ENCODE measurements at places on chromosomes 2 and 18.

GRCh38 chr2:209958016-209958415 is 44.4 kb upstream of the RPE start:
- DNase-seq, result no peak

DNA sequence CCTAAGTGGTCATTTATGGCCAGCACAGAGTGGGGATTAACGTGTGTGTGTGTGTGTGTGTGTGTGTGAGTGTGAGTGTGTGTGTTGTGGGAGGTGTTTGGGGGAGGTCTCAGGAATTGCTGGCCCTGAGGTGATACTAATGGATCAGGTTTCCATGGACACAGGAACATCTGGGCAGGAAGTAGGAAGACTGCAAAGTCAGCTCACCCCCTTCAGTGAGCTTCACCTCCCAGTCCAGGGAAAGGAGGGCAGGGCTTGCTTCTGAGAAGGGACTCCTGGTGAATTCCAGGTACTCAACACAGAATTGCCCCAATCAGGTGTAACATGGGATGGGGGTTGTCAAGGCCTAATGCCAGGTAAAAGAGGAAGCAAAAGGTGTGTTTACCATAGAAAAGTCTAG is 30.3 kb upstream of the IL1R1 start:
- no peak for DNase-seq

DNA sequence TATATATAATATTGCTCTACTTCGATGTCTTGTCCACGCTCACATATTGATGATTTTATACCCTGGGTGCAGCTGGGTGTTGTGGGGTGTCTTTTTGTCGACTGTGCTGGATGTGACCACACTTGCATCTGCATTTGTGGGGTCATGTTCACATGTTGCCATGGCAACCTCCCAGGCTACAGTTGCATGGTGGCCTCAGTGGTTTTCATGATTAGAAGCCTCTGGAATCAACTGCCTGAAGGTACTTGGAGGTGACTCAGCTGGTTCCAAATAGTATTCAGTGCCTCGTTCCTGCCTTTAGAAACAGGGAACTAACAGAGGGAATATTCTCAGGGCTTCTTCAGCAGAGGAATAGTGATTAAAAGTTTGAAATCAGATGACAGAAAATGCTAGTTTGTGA is 166.3 kb upstream of the NYAP2 start:
- no peak for DNase-seq

DNA sequence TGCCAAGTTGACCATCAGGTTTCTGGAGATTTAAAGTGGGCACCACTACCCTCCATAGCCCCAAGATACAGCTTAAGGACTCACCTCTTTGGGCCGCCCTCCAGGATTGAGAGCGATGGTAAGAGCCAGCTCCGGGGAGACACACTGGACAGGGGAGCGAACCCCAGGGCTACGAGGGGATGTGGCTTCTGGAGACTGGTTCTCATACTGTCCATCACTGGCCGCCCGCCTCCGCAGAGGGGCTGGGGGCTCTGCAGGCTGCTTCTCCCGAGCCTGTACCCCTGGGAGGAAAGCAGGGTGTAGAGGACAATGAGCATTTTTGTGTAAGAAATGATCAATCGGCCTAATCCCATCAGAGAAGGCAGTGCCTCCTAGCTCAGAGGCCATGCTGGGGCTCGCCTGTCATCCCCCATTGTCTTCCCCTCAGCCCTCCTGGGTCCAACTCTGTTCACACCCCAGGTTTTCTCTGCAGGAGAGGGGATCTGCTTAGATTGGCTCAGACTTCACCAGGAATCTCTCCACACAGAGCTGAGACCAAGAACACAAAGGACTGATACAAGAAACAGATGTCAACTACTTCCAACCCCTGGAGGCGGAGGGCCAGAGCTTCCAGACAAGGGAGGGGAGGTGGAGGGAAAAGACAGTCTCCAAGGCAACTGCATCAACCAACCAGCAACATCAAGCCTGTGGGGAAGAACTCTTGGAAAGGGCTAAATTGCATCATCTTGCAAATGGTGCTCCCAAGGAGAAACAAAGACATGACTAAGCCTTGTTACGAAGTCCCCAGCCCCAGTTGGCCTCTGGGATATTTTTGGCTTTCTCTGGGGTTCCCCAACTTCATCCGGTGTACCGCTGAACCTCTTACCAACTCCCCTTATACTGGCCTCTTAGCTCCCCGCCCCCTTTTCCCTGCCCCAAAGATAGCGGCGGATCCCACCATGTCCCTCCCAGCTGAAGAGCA is 166.6 kb downstream of the TNS1 start:
- DNase-seq, result no peak

DNA sequence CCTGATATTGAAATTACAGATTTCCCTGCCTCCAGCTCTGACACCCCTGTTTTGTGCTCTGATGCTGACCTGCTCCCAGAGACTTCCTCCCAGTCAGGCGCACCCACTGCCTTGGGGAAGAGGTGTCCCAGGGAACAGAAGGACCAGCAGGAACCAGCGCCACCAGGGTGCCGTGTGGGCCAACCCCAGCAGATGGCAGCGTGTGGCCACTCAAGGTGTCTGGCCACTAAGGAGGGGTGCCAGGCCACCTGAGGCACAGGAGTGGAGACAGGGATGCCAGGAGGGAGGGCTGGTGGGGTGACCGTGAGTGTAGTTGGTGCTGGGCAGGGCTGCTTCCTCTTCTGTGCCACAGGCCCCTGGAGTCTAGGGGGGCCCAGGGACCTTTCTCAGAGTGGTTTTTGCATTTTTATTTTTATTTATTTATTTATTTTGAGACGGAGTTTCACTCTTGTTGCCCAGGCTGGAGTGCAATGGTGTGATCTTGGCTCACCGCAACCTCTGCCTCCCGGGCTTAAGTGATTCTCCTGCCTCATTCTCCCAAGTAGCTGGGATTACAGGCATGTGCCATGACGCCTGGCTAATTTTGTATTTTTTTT is 56.0 kb downstream of the TEX44 start:
- peak; percentile 77 for DNase-seq

DNA sequence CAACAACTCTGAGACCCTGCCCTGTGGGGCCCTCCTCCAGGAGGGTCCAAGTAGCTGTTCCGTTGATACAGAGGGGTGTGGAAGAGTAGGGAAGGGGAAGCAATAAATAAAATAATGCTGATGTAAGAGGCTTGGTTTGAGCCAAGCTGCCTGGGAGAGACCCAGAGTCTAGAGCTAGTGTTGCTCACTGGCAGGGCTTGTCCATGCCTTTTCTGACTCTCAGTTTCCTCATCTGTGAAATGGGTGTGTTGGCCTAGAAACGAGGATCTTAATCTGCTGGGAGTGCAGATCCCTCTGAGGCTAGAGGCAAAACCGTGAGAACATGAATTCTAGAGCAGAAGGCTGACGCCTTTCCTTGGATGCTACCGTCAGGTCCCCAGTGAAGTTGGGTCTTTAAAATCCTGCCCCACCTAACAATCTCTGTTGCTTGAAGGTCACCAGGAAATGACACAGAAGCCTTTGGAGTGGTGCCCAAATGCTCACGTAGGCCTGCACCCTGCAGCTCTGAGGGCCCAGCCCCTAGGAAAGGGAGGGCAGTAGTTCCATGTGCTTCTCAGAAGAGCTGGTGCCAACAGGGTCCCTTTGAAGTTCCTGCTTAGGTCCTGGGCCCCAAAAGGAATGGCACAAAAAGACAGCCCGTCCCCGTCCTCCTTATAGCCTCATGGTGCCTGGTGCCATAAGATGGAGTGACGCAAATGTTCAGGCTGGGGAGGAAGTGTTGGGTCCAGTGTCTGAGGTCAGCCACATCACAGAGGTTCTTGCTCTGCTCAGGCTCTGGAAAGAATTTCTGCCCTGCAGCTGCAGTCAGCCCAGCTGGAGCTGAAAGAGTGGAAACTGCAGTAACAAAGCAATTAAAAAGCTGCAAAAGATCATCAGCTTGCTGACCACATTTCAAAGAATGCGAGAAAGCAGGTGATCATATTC is 73.2 kb upstream of the SMAD2 start:
- no peak for DNase-seq

- DNase-seq, result no peak
These were observed 36.3 kb downstream of the FBXO11 start for GRCh38 chr2:47869859-47870595.

- DNase-seq, result no peak
These were observed 503.9 kb downstream of the PID1 start for GRCh38 chr2:228767196-228767595.

- DNase-seq, result no peak
These were observed at the start of gene FLACC1 for GRCh38 chr2:201357221-201357620. FLACC1 (minus strand) TSS chr2:201357345; CDS start chr2:201351404, 5,941 bp downstream.

DNA sequence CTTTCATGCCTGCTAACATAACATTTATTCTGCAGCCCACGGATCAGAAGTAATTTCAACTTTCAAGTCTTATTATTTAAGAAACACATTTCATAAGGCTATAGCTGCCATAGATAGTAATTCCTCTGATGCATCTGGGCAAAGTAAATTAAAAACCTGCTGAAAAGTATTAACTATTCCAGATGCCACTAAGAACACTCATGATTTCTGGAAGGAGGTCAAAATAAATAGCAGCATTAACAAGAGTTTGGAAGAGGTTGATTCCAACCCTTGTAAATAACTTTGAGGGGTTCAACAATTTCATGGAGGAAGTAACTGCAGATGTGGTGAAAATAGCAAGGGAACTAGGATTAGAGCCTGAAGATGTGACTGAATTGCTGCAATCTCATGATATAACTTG is 77.6 kb downstream of the CCDC148 start:
- no peak for DNase-seq

- DNase-seq, result no peak
These were observed 20.5 kb downstream of the RMP24 start for GRCh38 chr18:35993013-35993412.

- DNase-seq, result no peak
These were observed 92.5 kb upstream of the NEUROD1 start for GRCh38 chr2:181772777-181773176.

DNA sequence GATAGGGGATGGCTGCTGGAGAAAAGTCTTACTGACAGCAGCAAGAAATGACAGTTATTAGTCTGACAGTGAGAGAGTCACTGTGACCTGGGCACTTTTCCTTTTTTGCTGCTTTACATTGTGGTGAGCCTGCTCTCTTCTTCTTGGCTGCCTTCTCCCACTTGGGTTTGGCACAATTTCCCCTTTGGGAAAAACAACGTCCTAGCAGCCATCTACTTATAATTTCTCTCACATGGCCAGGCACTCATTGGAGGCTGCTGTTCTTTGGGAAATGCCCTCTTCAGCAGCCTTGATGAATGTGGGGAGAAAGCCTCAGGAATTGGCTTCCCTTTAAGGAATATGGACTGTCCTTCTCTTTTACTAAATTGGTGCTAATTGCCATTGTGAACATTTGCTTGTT is 60.4 kb upstream of the SLC1A4 start:
- DNase-seq, result no peak

DNA sequence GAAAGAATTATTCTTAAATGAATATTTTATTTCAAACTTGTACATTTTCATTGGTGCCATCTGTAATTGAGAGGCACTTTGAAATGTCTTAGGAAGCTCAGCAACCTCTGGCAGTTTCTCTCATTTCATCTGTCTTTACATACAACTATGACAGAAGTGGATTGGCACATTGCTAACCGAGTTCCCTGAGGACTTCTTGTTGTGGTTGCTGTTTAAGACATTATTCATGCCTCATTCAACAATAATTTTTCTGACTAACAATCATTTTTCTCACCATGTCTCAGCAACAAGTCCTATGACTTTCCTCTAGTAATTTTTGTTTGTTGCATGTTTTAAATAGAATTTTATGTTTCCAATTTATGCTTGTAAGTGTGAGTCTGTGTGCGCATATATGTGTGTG is 284.0 kb upstream of the CWC22 start:
- no peak for DNase-seq

DNA sequence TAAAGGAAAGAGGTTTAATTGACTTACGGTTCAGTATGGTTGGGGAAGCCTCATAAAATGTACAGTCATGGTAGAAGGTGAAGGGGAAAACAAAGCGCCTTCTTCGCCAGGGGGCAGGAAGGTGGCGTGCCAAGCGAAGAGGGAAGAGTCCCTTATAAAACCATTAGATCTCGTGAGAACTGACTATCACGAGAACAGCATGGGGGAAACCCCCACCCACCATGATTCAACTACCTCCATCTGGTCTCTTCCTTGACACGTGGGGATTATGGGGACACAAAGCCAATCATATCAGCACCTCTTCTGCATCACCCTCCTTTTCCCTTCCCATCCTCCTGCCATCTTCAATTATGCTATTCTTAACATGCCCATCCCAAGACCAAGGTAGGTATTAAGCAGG is 29.9 kb upstream of the TANK start:
- no peak for DNase-seq

GRCh38 chr2:153871231-153872221 is at the start of gene GALNT13:
GALNT13 (plus strand) TSS chr2:153871922.
- DNase-seq, result no peak

DNA sequence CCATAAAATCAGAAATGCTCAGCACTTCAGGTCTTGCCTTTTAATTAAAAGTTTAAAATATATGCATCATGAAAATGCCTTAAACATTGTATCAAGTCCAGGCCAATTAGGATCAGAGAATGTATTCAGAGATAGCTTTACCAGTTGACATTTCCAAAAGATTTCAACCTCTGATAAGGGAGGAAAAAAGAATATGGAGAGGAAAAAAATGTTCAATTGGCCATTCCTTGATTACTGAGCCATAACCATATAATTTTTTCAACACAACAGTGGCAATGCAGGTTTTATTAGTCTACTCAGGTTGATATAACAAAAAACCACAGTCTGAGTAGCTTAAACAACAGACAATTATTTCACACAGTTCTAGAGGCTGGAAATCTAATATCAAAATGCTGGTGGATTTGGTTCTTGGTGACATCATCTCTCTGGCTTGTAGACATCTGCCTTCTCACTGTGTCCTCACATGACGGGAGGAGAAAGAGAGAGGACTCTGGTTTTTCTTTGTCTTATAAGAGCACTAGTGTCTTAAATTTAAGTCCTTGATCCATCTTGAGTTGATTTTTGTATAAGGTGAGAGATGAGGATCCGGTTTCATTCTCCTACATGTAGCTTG is 111.9 kb downstream of the IRS1 start:
- DNase-seq, result no peak

GRCh38 chr2:118019821-118020220 is 6.0 kb upstream of the CCDC93 start:
- DNase-seq, result no peak

DNA sequence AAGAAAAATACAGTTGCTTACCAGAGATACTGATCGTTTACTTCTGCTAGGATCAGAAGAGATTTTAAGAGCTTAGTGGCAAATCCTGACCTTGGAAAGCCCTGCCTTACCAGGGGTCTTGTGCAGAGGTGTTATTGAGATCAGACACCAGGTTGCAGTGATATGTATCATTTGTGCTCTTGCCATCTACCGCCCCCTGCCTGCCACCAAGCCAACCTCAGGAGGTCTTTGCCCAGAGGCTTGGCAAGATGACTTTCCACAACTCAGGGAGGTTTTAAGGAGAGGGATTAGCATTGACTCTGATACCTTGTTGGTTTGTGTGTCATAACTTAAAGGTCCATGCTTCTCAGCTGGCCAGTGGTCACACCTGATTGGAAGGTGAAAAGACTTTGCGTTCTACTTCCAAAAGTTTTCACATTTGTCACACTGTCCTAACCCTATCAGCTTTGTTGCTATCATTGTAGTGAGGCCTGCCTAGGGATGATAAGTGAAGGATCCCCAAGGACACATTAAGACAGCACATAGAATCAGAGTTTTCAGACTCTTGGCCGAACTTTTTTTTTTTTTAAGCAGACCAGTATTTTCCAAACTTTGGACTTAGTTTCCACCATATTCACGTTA is 46.2 kb upstream of the MGAT5 start:
- peak; percentile 65 for DNase-seq

All from hematopoietic multipotent progenitor cell treated with erythropoietin and hydrocortisone succinate and interleukin-3 and kit ligand, for 8 days (in vitro differentiated cells).